MCF 10A (cell line): ENCODE measurements at places on chromosomes 6 and 20. TPM values are rescaled to one million over a fixed set of nuclear protein-coding genes. Genes with fewer than 3 reads are reported as not detected.

The OTOR gene
- not detected in 2 replicates for total RNA-seq

The LKAAEAR1 gene
- total RNA-seq = not detected in 2 replicates

The HEBP2 gene
- 71.2 and 89.7 TPM in 2 replicates for total RNA-seq

The CLVS2 gene
- total RNA-seq = not detected in 2 replicates

The TFAP2A gene
- 78.2 and 87.4 TPM in 2 replicates for total RNA-seq

The SLC35F1 gene
- not detected in 2 replicates for total RNA-seq

The KCNQ2 gene
- total RNA-seq = not detected in 2 replicates

The SAMHD1 gene
- total RNA-seq = 2.6 and 3.5 TPM in 2 replicates

The MYBL2 gene
- total RNA-seq = 16.4 and 44.3 TPM in 2 replicates

The MUCL3 gene
- total RNA-seq = not detected in 2 replicates

The ARFGEF3 gene
- total RNA-seq = 3.4 and 7.0 TPM in 2 replicates

The ADAM33 gene
- total RNA-seq = not detected in 2 replicates

The GGTLC1 gene
- total RNA-seq = not detected in 2 replicates

The CHD6 gene
- 27.1 and 27.2 TPM in 2 replicates for total RNA-seq

The GTSF1L gene
- total RNA-seq = not detected in 2 replicates

The ATAT1 gene
- total RNA-seq = 6.4 and 8.6 TPM in 2 replicates

The BHLHE23 gene
- not detected in 2 replicates for total RNA-seq

The ZNF831 gene
- total RNA-seq = not detected in 2 replicates

The ZNF184 gene
- 8.9 and 10.1 TPM in 2 replicates for total RNA-seq

The SMPD2 gene
- total RNA-seq = 17.7 and 19.9 TPM in 2 replicates

The KIF25 gene
- not detected in 2 replicates for total RNA-seq

The TSPO2 gene
- total RNA-seq = not detected in 2 replicates

The SGK2 gene
- 0.33 and 1.1 TPM in 2 replicates for total RNA-seq

The IL17A gene
- total RNA-seq = not detected in 2 replicates

The RREB1 gene
- total RNA-seq = 51.8 and 53.5 TPM in 2 replicates

The PRKN gene
- total RNA-seq = 2.5 and 6.0 TPM in 2 replicates

The BPI gene
- not detected in 2 replicates for total RNA-seq
